Epithelial cell of proximal tubule (primary cell): ENCODE measurements at places on chromosomes 4 and X. TPM values are rescaled to one million over a fixed set of nuclear protein-coding genes. Genes with fewer than 3 reads are reported as not detected.

The POU4F2 gene
- not detected in 2 replicates for total RNA-seq

The FRG2 gene
- not detected in 2 replicates for total RNA-seq

The TLR1 gene
- 0.51 and 0.98 TPM in 2 replicates for total RNA-seq

The PFKFB1 gene
- 0.58 TPM in 1 of 2 replicates, not detected in the other for total RNA-seq

The DGKK gene
- total RNA-seq = under 0.01 TPM in 1 of 2 replicates, not detected in the other

The GPR143 gene
- 16.6 and 17.4 TPM in 2 replicates for total RNA-seq

The SLC25A43 gene
- total RNA-seq = 15.0 and 15.9 TPM in 2 replicates

The SSX1 gene
- total RNA-seq = not detected in 2 replicates

The CACNA1F gene
- 0.12 TPM in 1 of 2 replicates, not detected in the other for total RNA-seq

The SERPINA7 gene
- total RNA-seq = not detected in 2 replicates

The SRPK3 gene
- total RNA-seq = 0.17 TPM in 1 of 2 replicates, not detected in the other
